Thoracic aorta (tissue), 2 donors: ENCODE measurements at places on chromosomes 13 and 19. TPM values are rescaled to one million over a fixed set of nuclear protein-coding genes. Genes with fewer than 3 reads are reported as not detected.

Gene PSG6
- total RNA-seq, result not detected

DNA sequence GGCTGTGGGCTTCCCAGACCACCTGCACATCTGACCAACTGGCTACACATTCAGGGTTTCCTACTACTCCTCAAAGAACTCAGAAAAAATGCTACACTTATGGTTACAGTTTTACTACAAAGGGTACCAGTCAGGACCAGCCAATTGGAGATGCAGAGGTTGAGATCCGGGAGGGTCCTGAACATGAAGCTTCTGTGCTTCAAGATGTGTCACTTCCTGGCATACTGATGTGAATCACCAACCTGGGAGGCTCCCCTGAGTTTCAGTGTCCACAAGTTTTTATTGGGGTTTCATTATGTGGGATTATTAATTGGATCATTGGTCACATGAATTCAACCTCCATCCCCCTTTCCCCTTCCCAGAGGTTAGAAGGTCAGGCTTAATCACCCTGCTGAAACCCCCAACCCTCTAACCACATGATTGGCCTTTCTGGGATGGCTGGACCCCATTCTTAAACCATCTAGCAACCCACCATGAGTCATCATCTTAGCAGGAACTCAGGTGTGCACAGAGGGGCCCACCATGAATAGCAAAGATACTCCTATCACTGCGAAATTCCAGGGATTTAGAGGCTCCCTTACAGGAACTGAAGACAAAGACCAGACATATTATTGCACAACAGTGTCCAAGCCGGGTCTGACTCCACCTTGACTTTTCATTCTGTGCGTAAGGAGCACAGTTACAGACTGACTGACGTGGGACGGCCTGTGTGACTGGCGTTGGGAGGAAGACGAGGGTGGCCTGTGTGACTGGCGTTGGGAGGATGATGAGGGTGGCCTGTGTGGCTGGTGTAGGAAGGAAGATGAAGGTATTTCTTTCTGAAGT lies 90.7 kb downstream of the ATP8A2 start:
- no peak for DNase-seq

Gene NLRP12
- total RNA-seq, result 3.1 TPM

DNA sequence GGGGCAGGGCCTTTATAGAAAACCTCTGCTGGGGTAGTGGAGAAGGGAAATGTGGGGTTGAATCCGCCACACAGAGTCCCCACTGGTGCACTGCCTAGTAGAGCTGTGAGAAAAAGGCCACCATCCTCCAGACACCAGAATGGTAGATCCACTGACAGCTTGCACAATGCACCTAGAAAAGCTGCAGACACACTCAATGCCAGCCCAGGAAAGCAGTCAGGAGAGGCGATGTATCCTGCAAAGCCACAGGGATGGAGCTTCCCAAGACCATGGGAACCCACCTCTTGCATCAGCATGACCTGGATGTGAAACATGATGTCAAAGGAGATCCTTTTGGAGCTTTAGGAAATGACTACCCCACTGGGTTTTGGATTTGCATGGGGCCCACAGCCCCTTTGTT lies 958.0 kb upstream of the MIR17HG start:
- DNase-seq, result no peak

GRCh38 chr19:4744451-4745174 lies 21.0 kb upstream of the DPP9 start:
- DNase-seq, result no peak

DNA sequence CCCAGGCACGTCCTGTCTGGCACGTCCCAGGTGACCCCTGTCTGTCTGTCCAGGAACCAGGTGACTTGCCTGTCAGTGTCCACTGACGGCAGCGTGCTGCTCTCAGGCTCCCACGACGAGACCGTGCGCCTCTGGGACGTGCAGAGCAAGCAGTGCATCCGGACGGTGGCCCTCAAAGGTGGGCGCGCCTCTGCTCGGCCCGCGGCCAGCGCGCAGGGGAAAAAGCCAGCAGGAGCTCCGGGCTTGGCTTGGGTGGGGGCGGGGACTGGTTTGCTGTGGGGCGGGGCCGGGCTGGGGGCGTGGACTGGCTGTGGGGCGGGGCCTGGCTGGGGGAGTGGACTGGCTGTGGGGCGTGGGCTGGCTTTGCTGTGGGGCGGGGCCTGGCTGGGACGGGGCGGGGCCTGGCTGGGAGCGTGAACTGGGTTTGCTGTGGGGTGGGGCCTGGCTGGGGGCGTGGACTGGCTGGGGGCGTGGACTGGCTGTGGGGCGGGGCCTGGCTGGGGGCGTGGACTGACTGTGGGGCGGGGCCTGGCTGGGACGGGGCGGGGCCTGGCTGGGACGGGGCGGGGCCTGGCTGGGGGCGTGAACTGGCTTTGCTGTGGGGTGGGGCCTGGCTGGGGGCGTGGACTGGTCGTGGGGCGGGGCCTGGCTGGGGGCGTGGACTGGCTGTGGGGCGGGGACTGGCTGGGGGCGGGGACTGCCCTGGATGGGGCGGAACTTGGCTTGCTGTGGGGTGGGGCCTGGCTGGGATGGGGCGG lies 7.2 kb downstream of the WDR18 start:
- no peak for DNase-seq

Gene VN1R4
- total RNA-seq, result not detected

DNA sequence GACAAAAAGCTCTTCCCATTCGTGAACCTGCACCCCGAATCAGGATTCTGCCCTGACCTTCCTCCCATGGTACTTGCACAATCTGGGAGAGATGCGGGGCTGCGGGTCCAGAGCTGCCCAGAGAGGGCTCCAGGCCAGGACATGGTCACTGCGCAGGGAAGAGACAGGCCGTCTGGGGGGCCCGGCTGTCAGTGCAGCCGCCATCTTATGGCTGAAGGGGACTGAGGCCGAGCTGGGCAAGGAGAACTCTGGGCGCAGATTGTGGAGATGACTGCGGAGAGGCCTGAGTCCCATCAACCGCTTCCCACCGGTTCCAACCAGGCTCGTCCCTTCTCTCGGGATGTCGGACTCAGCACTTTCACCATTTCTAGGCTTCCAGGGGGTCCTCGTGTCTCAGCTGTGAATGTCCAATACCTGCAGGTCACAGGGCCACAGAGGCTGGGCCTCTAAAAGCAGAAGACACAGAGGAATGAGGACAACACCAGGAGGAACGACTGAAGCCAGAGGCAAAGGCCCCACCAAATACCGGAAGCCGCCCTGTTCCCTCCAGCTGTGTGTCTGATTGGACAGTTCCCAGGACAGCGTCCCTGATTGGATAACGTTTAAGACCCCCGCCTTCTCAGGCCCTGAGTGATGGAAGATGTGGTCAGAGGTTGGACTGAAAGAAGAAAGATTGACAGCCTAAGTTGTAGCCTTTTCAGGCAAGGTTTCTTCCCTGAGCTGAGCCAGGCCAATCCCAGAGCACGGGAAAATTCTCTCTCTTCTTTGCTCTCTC lies 117.1 kb upstream of the ZNF91 start:
- DNase-seq, result no peak

GRCh38 chr19:35549174-35549788 lies 3.9 kb downstream of the TMEM147 start:
- DNase-seq, result no peak

Gene KLK11
- total RNA-seq, result not detected

DNA sequence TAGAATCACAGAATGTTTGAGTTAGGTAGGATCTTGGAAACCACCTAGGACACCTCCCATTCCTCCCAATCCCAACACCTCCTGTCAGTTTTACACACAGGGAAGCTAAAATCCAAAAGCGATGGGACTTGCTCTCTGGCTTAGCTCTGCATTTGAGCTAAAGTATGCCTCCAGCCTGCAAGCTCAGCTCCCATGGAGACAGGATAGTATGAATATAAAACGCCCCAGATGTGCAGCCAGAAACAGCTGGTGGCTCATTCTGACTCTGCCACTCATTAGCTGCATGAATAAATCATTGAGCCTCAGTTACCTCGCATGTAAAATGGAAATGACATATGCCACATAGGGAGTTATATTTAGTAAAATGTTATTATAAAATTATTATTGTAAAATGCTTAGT lies 336.0 kb downstream of the SUCLA2 start:
- no peak for DNase-seq

DNA sequence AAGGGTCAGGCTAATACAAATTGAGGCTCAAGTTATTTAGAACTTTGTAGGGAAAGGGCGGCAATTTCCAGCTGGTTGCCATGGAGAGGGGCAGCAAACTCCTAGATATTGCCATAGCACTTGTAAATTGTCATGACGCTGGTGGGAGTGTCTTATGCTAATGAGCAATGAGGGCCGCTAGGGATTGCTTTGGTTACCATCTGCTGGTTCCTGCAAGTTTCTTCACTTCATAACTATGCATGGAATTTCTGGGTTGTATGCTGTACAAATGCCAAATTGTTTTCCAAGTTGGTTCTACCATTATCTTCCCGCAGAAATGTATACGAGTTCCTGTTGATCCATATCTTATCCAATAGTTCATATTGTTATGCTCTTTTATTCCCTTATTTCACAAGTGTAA lies 1339.4 kb downstream of the EFNB2 start:
- no peak for DNase-seq

DNA sequence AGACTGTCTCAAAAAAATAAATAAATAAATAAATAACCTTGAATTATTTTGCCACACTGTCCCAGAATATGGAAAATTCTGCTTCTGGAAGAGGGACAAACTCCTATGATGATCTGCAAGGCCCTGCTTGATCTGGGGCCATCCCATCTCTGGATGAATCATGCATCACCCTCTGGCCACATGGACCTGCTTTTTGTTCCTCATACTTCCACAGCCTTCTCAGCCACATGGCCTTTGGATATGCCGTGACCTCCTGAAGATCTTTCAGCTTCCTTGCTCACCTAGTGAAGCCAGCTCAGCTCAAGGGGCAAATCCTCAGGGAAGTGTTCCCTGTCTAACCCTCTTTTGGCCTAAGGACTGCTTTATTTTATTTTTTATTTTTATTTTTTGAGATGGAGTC lies 10.3 kb downstream of the IER2 start:
- DNase-seq, result no peak

- DNase-seq, result no peak
Measured at GRCh38 chr13:24459234-24459633, 53.3 kb downstream of the PARP4 start.

GRCh38 chr19:2888731-2889224 lies 11.9 kb upstream of the ZNF57 start:
- no peak for DNase-seq

DNA sequence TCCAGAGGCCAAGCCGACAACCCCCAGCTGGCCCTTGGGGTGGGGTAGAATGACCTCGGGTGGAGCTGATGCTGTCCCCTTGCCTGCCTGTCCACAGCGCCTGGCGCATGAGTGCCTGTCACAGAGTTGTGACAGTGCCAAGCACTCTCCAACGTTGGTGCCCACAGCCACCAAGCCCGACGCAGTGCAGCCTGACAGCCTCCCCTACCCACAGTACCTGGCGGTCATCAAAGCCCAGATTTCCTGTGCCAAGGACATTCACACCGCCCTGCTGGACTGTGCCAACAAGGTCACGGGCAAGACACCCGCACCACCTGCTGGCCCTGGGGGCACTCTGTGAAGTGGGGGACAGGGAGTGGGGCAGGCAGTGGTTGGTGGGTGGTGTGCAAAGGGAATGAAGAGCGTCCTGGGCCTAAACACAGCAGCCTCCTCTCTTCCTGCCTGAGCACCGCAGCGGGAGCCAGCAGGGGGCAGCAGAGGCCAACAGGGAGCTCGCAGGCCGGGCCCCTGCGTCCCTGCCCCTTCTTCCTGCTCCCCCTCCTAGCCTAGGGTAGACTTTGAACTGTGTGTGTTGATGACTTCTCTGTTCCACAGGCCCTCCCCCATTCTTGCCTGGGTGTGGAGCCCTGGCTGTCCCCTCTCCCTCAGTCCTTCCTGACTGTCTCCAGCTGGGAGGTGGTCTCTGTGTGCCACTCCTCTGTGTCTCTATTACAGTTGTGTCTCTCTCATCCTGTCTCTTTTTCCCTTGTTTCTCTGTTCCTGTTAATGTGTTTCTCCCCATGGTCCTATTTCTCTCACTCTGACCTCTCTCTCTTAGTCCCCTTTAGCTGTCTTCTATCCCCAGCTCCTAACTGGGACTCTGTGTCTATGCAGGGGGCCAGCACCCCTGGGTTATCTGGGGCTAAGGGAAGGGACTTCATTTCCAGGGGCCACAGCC lies 6.5 kb downstream of the MED29 start:
- no peak for DNase-seq

- no peak for DNase-seq
Measured at GRCh38 chr13:94546061-94546839, 49.7 kb downstream of the TGDS start.
